AG04449 (cell line): ENCODE measurements at places on chromosomes 3 and 15.

GRCh38 chr3:171237009-171237385 is 210.5 kb upstream of the SLC2A2 start:
- DNase-seq = no peak

- no peak for DNase-seq
These were observed 810.0 kb upstream of the NR2F2 start for GRCh38 chr15:95520511-95520910.

- no peak for DNase-seq
These were observed 34.5 kb downstream of the ZFAND6 start for GRCh38 chr15:80093854-80094418.

- DNase-seq = no peak
These were observed 148.2 kb downstream of the BBX start for GRCh38 chr3:107670986-107671385.

DNA sequence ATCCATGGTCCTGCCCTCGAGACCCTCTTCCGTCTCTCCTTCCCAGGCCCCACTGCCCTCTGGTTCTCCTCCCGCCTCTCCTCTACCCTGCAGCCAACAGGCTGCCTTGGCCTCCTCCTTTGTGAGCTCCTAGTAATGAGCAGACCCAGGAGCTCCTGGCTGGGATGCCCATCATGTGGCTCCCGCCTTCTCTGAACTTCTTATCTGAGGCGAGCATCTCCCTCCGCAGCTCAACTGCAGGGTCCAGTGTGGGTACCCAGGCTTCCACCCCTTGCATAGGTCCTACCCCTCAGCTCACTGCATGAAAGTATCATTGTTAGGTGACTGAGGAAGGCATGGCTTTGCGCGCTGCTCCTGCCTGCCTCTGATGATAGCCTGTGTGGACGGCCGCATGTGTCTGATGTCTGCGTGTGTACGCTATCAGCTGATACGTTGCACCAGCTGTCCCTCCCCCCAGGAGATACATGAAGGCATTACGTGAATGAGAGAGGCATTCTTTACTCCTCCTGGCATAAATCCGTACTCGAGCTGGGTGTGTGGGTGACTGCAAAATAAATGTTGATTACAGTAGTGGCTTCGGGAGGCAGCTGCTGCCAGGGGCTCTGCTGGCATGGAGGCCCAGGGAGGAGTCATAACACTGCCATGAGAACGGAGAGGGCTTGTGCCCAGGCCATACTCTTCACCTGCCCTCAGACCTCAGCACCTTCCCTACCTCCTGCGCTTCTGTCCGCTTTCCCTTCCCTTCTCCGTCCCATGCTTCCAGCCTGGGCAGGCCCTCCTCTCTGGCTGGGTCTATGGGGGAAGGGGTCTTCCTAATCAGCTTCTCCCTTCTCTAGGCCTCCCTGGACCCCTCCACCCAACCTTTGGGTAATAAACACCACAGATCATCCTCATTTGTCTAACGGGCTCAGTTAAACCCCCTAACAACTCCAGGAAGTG is 48.8 kb downstream of the ZNF710 start:
- DNase-seq = no peak

GRCh38 chr3:4735243-4735642 is 242.1 kb downstream of the ITPR1 start:
- no peak for DNase-seq

DNA sequence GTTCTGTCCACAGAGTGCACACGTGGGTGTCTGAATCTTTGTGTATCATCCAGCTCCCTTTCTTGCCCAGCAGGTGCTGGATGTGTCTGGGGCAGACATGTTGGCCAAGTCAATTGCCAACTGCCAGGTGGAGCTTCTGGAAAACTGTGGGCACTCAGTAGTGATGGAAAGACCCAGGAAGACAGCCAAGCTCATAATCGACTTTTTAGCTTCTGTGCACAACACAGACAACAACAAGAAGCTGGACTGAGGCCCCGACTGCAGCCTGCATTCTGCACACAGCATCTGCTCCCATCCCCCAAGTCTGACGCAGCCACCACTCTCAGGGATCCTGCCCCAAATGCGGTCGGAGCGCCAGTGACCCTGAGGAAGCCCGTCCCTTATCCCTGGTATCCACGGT is 12.5 kb upstream of the RPP14 start:
- no peak for DNase-seq

DNA sequence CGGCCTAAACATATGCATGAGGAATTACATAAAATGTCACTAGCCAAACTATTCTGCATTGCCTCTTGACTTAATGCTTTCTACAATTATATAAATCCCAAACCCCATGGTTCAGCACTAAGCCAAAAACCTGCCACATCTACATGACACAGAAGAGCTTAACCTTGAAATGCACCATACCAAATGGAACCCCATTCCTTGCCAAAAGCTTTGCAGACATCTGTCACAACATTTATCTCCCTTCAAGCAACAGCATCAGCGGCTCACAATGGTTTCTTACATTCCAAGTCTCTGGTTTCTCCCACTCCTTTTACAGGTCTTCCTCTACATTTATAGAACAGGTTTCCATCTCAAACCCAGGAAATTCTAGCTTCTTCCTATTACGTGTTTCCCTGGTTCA is 58.4 kb upstream of the GYG1 start:
- no peak for DNase-seq
